ENCODE measurements at places on chromosomes 6 and 20.

DNA sequence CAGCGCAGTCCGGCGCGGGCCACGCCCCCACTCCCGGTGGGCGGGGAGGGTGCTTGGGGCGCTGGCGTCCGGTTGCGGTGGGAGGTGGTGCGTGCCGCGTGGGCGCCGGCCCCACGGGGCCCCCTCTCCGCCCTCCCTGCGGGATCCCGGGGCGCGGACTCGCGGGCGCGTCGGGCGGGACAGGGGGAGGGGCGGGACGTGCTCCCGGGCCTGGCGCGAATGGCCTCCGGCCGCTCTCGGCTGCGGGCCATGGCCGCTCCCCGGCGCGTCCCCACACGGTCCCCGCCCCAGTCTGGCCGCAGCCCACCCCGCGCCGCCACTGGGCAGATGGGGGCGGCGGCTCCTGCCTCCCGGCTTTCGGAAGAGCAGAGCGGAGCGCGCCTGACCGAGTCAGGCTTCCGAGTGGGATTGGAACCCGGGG lies 771 bp upstream of the PPP1R3G start:
- DNase-seq: no peak

DNA sequence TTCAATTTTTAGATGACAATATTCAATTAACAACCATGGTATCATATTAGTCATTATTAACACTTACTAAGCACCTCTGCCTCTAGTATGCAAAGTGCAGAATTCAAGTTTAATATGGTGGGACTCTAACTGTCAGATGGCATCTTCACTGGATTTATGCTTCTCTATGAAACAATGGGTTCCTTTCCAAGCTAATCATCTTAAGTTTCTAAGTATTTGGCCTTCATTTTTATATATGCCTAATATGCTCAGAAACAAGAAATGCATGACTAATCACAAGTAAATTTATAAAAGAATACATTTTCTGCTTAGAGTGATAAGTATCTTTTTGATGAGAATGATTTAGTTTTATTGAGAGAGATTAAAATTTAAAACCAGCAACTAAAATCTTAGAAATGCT lies 144.7 kb downstream of the HIVEP2 start:
- DNase-seq: no peak

DNA sequence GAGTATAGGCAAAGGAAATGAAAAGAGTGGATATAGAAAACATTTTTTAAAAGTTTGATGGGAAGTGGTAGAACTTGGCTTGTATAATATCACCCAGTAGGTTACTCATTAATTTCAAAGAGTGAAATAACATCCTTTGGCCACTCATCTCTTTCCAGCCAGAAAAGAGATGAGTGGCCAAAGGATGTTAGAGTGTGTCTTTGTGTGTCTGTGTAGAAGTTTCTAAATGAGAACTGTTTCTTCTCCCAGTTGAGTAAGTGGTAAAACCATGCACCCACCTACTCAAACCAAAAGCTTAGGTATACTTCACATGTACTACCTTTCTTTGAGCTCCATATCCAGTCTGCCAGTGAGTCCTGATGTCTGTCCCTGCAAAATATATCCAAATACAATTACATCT lies 47.7 kb upstream of the TMEM244 start:
- DNase-seq: no peak

- DNase-seq: no peak
These were observed 187.1 kb upstream of the PHACTR1 start for GRCh38 chr6:12529364-12530019.

DNA sequence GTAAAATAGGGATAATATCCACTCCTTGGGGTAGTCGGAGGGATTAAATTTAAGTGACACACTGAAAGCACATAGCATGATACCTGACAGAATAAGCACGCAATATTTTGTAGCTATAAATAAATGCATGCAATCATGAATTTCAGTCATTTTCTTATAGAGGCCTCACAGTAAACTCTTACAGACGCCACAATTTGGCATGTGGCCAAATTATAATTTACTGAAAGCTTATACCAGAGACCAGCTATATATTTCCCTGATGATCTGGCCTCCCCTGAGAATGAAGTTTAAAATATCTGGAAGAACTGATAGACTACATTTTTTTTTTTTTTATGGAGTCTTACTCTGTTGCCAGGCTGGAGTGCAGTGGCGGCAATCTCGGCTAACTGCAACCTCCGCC lies 40.9 kb downstream of the QRSL1 start:
- no peak for DNase-seq

DNA sequence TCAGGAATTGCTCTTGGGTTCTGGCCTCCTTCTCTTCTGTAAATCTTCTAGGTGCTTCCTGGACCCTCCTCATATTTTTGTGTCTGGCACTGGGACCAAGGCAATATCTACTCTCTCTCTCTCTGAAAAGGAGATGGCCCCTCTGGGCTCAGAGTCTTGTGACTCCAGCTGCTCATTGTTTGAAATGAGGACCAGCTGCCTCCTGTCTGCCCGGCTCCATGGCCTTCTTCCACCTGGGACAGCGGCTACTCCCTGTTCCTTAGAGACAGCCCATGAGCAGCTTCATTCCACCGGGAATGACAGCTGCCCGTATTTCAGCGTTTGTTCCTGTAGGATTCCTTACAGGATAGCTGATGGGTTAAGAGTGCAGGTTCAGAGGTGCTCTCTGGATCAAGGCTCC lies 2.9 kb downstream of the TGM3 start:
- no peak for DNase-seq

GRCh38 chr6:170003451-170004160 lies 252.2 kb downstream of the ERMARD start:
- no peak for DNase-seq

- no peak for DNase-seq
These were observed 592 bp downstream of the KCNG1 start for GRCh38 chr20:51022227-51022802.

DNA sequence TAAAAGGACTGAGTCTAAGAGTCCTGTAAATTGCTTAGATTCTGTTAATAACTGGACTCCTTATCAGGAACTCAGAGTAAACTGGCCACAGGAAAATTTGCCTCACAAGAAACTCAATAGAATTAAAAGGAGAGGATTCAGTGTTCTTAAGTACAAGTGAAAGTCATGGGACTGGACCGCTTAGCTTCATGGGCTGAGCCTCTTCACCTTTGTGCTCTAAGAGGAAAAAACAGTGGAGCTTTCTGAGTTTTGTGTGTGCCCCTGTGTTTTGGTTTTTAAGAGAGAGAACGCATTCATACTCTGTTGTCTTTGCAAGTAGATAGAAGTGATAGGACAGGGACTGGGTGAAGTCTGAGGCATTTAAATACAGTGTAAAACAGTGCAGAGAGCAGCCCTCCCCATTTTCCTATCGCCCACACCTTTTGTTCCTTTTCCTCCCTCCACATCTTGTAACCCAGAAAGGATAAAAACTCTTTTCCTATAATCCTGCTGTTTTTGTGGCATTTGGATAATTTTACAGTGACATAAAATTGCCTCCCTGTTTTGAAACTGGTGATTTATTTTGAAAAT lies 49.6 kb downstream of the FOXO3 start:
- DNase-seq: no peak

DNA sequence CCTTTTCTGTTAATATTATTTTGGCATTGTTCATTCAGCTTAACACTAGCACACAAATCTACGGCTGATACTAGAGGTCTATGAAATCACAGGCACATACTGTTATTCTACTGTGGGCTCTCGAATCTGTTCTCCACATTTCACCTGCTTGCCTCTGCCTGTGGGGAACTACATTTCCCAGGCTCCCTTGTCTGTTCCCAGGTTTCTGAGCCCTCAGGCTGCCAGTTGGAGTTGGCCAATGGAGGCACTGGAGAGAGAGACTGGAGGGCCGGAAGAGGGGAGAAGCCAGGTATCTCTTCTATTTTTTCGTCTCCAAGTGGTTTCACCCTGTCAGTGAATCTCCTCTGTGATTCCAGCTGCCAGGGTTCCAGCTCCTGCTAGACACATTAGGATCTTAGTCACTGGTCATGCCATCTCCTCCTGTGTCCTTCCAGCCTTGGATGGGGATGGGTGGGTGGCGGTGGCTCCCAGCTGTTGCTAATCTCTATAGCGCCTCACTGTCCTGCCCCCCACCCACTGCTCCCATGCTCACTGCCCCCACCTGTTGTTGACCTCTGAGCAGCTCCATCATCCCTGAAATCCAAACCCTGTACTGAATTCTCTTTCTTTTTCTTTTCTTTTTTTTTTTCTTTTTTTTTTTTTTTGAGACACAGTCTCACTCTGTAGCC lies 188.2 kb downstream of the LRFN2 start:
- no peak for DNase-seq

DNA sequence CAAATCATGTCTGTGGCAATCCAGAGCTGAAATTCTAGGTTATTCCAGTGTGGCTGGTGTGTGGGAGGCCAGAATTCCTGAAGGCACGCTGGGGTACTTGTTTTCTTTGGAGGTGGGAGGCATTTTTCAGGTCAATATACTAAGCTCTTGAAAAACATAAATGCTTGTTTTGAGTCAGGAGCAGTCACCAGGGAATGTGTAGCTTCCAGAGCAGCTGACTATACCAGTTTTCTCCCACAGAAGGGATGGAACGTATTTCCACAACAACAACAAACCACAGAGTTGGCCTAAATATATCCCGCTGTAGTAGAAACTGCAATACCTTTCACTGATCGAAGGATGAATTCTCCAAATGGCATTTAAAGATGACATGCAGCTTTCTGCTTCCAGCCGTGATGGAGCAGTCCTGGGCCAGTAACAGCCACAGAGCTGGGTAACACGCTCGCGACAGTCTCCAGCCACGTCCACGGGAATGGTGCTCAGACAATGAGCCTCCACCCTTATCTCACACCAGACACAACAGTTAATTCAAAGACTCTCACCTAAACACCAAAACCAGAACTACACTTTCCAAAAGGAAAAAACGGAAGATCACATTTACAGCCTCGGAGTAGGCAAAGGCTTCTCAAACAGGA lies 23.2 kb downstream of the CHRNA4 start:
- DNase-seq: no peak
